ENCODE measurements at places on chromosomes 16 and 17.

- peak; percentile 77 for DNase-seq
Measured at GRCh38 chr17:40358323-40359038, 6.1 kb downstream of the GJD3 start.

DNA sequence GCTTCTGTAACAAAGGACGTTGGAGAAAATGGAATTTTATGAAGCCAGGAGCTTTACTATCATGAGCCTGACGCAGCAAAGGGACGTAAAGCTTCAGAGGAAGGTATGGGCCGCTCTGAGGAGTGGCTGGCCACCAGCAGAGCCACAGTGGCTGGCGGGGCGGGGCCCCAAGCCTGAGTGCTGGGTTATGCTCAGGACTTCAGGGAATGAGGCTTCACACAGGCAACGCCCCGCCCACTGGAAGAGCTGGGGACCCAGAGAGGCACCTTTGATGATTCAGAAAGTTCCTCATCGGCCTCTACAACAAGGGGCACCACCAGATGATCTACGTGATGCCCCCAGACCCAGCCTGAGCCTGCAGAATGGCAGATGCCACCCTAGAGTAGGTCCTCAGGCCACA is 8.8 kb downstream of the NOB1 start:
- DNase-seq = no peak

DNA sequence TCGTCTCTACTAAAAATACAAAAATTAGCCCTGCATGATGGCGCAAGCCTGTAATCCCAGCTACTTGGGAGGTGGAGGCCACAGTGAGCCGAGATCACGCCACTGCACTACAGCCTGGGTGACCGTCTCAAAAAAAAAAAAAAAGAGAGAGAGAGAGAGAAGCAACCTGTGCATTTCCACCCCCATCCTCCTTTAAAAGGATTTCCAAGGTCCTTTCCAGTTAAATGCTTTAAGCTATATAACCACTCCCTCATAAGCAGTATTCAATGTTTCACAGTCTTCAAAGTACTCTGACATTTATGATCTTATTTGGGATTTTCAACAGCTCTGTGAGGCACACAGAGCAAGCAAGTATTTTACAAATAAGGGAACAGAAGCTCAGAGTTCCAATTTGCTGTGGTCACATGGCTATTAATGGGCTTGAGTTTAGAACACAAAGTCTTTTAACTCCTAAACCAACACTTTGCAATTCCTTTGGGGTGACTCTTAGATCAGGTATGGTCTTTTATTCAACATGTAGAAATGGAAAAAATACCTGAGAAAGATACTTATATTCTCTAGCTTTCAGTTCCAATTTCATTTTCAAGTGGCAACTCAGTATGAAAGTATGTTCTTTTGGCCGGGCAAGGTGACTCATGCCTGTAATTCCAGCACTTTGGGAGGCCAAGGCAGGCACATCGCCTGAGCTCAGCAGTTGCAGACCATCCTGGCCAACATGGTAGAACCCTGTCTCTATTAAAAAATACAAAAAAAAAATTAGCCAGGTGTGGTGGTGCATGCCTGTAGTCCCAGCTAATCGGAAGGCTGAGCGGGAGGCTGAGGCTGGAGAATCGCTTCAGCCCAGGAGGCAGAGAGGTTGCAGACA is 31.3 kb downstream of the SPOP start:
- no peak for DNase-seq

- DNase-seq = no peak
Measured at GRCh38 chr17:73470316-73470826, 158.6 kb upstream of the CDC42EP4 start.

GRCh38 chr17:330993-331701 is 21.5 kb downstream of the RPH3AL start:
- DNase-seq = no peak

GRCh38 chr16:1817716-1818115 is 8.9 kb downstream of the HAGH start:
- no peak for DNase-seq

- DNase-seq = peak; percentile 45
Measured at GRCh38 chr17:62966426-62967204, 580 bp downstream of the TANC2 start.

GRCh38 chr16:85259832-85260167 is 147.5 kb upstream of the CIBAR2 start:
- no peak for DNase-seq
